ENCODE measurements at places on chromosomes 6 and 20. TPM values are rescaled to one million over a fixed set of nuclear protein-coding genes. Genes with fewer than 3 reads are reported as not detected.

DNA sequence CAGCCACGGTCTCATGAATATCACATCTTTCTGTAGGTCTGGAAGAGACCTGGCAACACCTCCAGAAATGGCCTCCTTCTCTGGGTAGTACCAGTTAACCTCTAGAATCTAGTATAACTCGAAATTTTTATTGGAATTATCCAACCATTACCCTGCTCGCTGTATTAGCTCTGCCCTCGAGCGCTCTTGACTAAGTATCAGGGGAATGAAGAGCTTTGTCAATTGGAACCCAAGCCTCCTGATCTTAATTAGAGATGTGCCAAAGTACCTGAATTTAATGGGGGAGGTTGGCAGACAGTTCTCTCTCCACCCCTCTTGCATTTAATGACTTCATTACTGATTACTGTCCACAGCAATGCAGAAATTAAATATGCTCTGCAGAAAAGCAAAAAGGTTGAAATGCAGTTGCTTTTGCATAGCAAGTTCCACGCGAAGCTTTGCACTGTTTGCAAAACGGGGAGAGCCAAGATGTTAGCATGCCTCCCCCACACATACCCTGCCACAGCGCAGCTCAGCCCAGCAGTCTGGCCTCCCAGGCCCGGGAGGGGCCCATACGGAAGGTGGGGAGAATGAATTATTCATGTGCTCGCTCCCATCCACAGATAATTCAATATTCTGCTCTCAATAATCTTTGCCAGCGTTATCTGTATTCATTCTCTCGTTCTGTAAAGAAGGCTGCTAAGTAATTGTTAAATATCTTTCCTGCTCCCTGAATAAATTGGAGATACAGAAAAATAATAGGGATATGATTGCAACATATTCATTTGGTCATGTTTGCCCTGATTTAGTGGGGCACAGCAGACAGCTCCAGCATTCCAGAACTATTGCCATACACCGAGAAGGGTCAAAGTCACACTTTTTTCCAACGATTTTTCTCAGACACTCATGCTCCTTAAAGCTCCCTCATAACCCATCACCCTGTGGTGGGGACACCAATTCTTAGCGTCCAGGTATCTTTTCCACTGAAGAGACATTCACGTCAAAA lies 305.8 kb downstream of the CDH26 start:
- H3K4me1 ChIP-seq, result no peaks in the 10 kb centered on the region
- H3K27ac ChIP-seq, result no peak overlapping the region
- H3K4me3 ChIP-seq, result no peak overlapping the region
- DNase-seq, result no peak
- H3K36me3 ChIP-seq, result no peaks in the 10 kb centered on the region
- no peaks in the 10 kb centered on the region for H3K27me3 ChIP-seq

DTNBP1 gene
- polyA plus RNA-seq, result 18.7 TPM

GRCh38 chr6:111794727-111795452 lies 78.4 kb downstream of the FYN start:
- no peak overlapping the region for H3K4me3 ChIP-seq
- H3K36me3 ChIP-seq, result no peaks in the 10 kb centered on the region
- H3K4me1 ChIP-seq, result peaks cover 13% of the 10 kb centered on the region
- no peaks in the 10 kb centered on the region for H3K27me3 ChIP-seq

- DNase-seq, result no peak
- no peaks in the 10 kb centered on the region for H3K4me1 ChIP-seq
- H3K4me3 ChIP-seq, result no peak overlapping the region
- no peaks in the 10 kb centered on the region for H3K36me3 ChIP-seq
- no peak overlapping the region for H3K27ac ChIP-seq
Observed at GRCh38 chr6:161220346-161220745, 53.5 kb downstream of the AGPAT4 start.

GRCh38 chr6:15472621-15473020 lies 190.2 kb downstream of the DTNBP1 start:
- H3K36me3 ChIP-seq, result peaks cover 28% of the 10 kb centered on the region
- H3K4me1 ChIP-seq, result peaks cover 53% of the 10 kb centered on the region
- 0 out of 2 replicates have a peak overlapping the region, but pooled peaks have one; percentile 68 for H3K27ac ChIP-seq
- no peak overlapping the region for H3K4me3 ChIP-seq
- DNase-seq, result no peak

- no peak overlapping the region for H3K4me3 ChIP-seq
- H3K27me3 ChIP-seq, result no peaks in the 10 kb centered on the region
- no peak overlapping the region for H3K27ac ChIP-seq
- H3K36me3 ChIP-seq, result no peaks in the 10 kb centered on the region
Observed at GRCh38 chr6:160391419-160392116, 43.4 kb downstream of the SLC22A3 start.

HTR1E gene
- polyA plus RNA-seq, result not detected

DNA sequence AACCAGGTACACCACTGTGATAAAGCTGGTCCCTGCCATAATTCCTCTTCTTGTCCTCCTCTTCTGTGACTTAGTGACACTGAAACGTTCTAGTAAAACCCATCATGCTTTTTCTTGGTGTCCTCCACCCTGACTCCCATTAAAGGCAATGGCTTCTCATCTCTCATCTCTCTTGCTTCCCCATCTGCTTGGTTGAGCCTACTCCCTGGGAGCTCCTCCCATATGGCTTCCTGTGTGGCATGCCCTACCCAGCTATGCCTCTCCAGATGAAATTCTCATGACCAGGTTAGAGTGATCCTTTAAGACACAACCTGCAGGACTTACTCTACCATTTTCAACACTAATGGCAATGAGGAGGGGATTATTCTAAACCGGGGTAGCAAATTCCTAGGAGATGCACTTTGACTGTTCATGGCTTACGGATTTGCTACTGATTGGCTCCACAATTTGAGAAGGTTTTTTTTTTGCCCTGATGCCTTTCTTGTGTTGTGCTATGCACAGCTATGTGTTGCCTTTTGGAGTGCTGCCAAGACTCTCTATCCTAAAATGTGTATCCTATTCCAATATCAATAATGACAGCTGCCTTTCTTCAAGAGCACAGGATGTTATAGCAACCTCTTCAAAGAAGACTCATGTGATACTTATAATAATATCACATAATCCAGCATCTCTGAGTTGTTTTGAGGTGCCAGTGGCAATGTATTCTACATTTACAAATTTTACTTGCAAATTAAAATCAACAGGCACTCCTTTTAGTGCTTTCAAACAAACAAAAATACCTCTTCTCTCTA lies 6.1 kb downstream of the SIRPG start:
- no peak overlapping the region for H3K4me3 ChIP-seq
- no peaks in the 10 kb centered on the region for H3K4me1 ChIP-seq
- H3K27ac ChIP-seq, result no peak overlapping the region
- DNase-seq, result no peak

DNA sequence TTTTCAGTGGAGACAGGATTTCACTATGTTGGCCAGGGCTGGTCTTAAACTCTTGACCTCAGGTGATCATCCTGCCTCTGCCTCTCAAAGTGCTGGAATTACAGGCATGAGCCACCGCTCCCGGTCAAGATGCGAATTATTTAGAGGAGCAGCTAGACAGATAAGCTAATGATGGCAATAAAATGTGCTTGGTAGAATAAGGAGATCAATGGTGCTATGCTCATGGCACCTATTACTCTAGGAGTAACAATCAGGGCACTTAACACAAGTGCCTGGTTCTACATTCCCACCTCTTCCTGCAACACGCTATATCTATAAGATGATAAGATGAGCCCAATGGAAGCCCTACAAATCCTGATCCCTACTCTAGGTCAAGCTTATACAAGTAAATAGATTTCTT lies 61.4 kb upstream of the LOC128125822 start:
- H3K36me3 ChIP-seq, result no peaks in the 10 kb centered on the region
- no peak overlapping the region for H3K4me3 ChIP-seq
- no peak overlapping the region for H3K27ac ChIP-seq
- DNase-seq, result no peak

GRCh38 chr6:62615366-62616015 lies 329.5 kb upstream of the KHDRBS2 start:
- peaks cover 6% of the 10 kb centered on the region for H3K4me1 ChIP-seq
- H3K4me3 ChIP-seq, result no peak overlapping the region
- peak; percentile 2 for DNase-seq
- H3K27ac ChIP-seq, result no peak overlapping the region

DNA sequence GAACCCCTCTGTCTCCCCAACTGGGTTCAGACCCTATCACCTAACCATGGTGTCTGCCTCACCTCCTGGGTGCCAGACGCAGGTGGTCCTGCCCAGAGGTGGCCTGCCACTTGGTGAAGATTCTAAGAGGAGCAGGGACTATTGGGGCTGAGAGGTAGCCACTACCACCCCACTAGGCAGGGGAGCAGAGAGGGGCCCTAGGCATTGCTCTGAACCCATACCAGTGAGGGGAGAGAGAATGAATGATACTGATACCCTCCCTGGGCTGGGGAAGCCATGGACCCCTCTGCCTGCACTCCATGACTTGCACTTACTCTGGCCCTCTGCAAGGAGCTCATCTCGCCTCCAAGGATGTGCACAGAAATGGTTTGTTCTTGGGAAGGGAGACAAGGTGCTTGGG lies 31.7 kb upstream of the SPDEF start:
- no peak for DNase-seq
- H3K4me1 ChIP-seq, result peaks cover 8% of the 10 kb centered on the region
- H3K27me3 ChIP-seq, result no peaks in the 10 kb centered on the region
- no peaks in the 10 kb centered on the region for H3K36me3 ChIP-seq

GRCh38 chr6:69913361-69913760 lies 47.0 kb downstream of the COL19A1 start:
- H3K27me3 ChIP-seq, result no peaks in the 10 kb centered on the region
- no peak overlapping the region for H3K27ac ChIP-seq
- no peaks in the 10 kb centered on the region for H3K36me3 ChIP-seq
- DNase-seq, result no peak
- no peak overlapping the region for H3K4me3 ChIP-seq
- no peaks in the 10 kb centered on the region for H3K4me1 ChIP-seq

GRCh38 chr6:33579828-33580714 lies at the start of gene BAK1:
TSS of gene BAK1 (minus strand) at chr6:33580276. CDS start at chr6:33577604, 2,672 bp downstream.
- peak within 1 kb of the TSS; percentile 98 for H3K4me3 ChIP-seq
- peak; percentile 94 for DNase-seq
- peaks cover 5% of the 10 kb centered on the region for H3K4me1 ChIP-seq
- H3K27me3 ChIP-seq, result no peaks in the 10 kb centered on the region
- H3K36me3 ChIP-seq, result no peaks in the 10 kb centered on the region

PSORS1C2 gene
- 1.3 TPM for polyA plus RNA-seq

- no peak for DNase-seq
- no peak overlapping the region for H3K27ac ChIP-seq
- H3K27me3 ChIP-seq, result no peaks in the 10 kb centered on the region
- H3K4me1 ChIP-seq, result peaks cover 22% of the 10 kb centered on the region
Observed at GRCh38 chr6:33839399-33840047, 35.7 kb upstream of the MLN start.

GRCh38 chr6:16802071-16802470 lies 40.8 kb upstream of the ATXN1 start:
- H3K4me3 ChIP-seq, result no peak overlapping the region
- H3K27me3 ChIP-seq, result no peaks in the 10 kb centered on the region
- H3K4me1 ChIP-seq, result peaks cover 23% of the 10 kb centered on the region
- H3K36me3 ChIP-seq, result no peaks in the 10 kb centered on the region
- no peak overlapping the region for H3K27ac ChIP-seq

CCN5 gene
- not detected for polyA plus RNA-seq

ETV7 gene
- polyA plus RNA-seq, result 0.47 TPM

SLC22A7 gene
- 0.14 TPM for polyA plus RNA-seq

DNA sequence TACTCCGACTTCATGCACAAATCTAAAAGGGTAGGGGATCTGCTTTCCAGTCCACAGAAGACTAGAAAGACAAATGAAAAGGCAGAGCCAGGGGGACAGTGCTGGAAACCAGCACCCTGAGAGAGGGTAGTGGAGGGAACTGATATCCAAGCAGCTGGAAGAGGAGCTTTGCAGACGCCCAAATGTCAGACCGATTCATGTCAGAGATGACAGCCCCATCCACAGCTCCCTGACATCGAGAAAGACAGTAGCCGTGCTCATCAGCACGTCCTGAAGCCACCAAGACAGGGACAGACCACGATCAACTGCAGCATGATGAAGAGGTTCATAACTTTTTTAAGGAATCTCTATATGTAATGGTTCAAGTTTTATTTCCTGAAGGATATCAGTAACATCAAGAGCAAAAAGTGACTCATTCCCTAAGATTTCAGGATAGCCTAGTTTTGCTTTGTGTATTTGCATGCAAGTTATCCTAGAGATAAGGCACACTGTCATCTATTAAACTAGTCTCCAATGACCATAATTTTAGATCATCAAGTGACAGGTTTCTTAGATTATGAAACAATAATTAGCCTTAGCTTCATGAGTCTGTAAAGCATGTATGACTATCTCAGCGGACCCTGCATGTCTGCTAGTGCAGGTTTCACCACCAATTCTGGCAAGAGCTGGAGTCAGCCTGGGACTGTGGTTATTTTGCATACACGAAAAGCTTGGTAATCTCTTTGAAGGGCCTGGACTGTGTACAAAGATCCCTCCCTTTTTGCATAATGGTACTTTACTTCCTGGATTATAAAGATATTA lies 43.0 kb downstream of the PRDM1 start:
- H3K4me3 ChIP-seq, result no peak overlapping the region
- no peak overlapping the region for H3K27ac ChIP-seq
- DNase-seq, result no peak
- H3K4me1 ChIP-seq, result no peaks in the 10 kb centered on the region

DNA sequence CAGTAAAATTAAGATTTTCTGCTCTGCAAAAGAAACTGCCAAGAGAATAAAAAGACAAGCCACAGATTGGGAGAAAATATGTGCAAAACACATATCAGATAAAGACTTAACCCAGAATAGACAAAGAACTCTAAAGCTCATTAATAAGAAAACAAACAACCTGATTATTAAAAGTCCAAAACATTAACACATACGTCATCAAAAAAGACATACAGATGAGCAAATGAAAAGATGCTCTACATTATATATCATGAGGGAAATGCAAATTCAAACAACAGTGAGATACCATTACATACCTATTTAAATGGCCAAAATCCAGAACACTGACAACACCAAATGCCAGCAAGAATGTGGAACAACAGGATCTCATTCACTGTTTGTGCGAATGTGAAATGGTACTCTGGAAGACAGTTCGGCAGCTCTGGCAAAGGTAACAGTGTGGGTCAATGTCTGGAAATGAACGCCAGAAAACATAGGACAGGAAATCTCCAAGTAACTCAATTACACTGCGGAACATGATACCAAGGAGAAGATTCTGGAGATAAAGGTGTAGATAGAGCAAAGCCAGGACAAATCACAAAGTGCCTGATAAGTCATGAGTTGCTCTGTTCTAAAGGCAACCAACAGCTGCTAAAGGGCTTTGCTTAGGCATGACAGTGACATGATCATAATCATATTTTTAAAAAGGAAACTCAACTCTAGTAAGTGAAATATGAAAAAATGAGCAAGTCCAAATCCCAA lies 96.8 kb downstream of the PDE10A start:
- H3K4me1 ChIP-seq, result no peaks in the 10 kb centered on the region
- H3K4me3 ChIP-seq, result no peak overlapping the region
- no peaks in the 10 kb centered on the region for H3K27me3 ChIP-seq
- DNase-seq, result no peak
- no peak overlapping the region for H3K27ac ChIP-seq
- H3K36me3 ChIP-seq, result no peaks in the 10 kb centered on the region

Data from GM23338 (cell line).